ENCODE measurements at places on chromosomes 1 and 21.
A peak's percentile ranks its signal among the peaks of the same experiment; 100 is the strongest.

DNA sequence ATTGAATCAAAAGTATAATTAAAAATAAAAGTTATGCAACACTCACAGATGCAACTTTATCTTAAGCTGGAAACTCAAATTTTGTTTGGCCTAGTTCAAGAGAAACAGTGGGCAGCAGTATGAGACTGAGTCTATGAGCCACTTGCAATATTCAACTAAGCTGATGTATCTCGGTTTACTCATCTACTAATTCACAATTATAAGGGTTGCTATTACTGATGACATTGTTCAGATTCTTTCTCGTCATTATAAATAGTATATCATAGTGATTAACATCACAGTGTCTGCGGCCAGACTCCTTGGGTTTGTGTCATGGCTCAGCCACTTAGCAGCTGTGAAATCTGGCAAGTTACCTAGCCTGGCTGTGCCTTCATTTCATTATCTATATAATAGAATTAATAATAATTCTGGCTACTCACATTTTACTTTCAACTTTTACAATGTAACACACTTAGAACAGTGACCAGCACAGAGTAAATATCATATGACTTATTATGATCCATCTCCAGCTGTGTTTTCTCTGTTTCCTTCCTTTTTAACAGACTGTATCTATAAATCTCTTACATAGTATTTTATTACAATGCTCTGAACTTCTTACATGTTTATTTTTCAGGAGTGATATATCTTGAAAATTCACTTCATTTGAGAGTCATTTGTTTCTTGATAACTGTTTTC lies 194.3 kb upstream of the RGS18 start:
- DNase-seq: no peak

DNA sequence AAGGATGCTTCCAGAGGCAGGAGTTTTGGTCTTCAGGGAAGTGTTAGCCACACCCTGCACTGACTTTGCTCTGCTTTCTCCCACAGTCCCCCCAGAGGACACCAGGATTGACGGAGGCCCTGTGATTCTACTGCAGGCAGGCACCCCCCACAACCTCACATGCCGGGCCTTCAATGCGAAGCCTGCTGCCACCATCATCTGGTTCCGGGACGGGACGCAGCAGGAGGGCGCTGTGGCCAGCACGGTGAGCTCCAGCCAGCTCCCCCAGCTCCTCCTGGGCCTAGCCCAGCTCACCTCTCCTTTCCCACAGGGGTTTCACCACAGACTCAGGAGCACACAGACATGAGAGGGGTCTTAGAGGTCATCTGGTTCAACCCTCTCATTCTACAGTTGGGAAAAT lies 90.9 kb downstream of the KIRREL1 start:
- no peak for DNase-seq

DNA sequence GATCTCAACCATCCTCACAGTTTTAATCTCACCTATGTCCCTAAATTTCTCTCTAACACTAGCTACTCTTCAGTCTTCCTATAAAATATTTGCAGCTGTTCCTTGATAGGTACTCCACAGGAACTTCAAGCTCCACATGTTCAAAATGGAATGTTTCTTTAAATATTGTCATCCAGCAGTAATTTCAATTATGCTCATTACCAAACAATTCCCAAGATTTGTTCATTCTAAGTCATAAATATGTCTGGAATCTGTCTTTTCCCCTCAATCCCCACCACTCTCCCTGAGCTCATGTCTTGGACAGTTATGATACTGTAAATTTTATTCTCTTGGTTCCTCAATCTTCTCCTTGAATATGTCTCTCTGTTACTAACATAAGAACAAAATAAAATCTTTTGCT lies 214.4 kb downstream of the NRIP1 start:
- DNase-seq: no peak

DNA sequence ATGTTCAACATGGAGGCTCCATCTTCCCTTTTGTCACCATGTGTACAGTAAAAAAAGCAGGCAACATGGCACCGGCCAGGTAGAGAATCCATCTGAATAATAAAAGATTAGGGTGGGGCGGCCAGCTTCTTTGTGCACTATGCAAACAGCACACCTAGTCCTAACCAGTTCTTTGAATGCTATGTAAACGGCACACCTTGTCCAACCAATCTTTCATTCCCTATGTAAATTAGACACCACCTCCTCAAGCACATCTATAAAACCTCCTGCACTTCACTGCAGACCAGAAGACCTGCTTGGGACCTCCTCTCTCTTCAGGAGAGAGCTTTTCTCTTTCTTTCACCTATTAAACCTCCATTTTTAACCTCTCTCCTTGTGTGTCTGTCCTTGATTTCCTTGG lies 28.2 kb downstream of the TFB2M start:
- DNase-seq: no peak

GRCh38 chr1:211382182-211382713 lies 55.6 kb downstream of the TRAF5 start:
- no peak for DNase-seq

GRCh38 chr21:28871388-28872010 lies 121.2 kb downstream of the LTN1 start:
- DNase-seq: no peak

DNA sequence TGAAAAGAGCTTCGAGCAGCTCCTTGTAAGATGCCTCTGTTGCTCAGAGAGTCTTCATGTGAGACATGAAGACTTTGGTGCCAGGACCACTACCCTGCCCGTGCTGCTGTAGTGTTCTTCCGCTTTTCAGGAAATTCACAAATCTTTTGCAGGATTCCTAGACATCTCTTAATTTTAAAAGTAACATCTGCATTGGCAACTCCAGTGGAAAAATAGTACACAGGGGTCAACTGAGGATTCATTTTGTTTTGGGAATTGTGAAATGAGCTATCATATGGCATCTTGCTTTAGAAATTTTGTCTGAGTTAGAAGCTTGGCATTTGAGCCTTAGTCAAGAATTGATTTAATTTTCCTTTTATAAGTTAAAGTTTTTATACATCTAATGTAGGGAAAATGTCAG lies 7.2 kb downstream of the PRDM2 start:
- no peak for DNase-seq

- DNase-seq: no peak
Observed at GRCh38 chr1:236151739-236152424, 9.5 kb downstream of the GPR137B start.

DNA sequence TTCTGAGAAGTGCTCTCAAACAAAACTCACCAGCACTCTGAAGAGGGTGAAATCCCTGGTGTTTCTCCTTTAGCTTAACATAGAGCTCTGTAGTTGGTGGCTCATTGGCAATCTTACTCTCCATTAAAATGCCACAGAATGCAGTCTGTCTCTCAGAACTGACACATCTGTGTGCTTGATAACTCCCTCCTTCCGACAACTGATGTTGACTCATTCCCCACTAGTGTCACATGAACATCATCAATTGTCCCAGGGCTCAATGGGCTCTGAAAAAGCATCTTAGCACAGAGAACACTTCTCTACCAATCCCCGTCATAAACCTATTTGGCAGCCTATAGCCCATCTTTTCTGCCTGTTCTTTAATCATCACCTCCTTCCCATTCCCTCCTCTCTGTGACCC lies 133.2 kb upstream of the ZC3H11B start:
- DNase-seq: no peak

- DNase-seq: no peak
Observed at GRCh38 chr1:201783572-201783971, 45.4 kb upstream of the IPO9 start.

GRCh38 chr1:220800262-220800661 lies 13.5 kb downstream of the MTARC1 start:
- DNase-seq: no peak

DNA sequence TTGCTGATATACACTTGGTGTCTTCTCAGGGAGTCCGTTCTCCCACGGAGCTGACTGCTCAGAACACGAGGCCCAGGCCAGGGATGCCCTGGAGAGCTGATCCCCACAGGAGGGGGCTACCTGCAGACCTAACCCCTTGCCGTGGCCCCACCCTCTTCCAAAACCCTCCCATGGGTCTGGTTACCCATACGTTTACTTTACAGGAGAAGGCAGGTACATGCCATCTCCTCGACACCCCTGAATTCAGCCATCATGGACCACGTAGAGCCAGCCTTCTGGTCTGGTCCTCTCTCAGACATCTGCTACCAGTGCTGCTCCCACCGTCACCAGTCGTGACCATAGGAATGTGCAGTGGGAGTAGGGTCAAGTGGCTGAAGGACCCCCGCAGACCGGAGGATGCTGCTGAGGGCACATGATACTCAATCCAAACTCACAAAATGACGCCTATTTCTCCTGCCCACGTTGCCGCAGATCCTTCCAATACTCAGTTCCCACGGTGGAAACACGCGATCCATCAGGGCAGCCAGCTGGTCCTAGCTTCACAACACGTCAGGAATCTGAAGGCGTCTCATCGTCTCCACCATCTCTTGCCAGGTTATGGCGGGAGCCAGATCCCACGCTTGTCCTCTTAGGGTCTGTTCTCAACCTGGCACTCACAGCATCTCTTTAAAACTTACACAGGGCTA lies 26.7 kb downstream of the PGBD5 start:
- DNase-seq: no peak

GRCh38 chr1:214122110-214122509 lies 134.3 kb downstream of the PROX1 start:
- no peak for DNase-seq

DNA sequence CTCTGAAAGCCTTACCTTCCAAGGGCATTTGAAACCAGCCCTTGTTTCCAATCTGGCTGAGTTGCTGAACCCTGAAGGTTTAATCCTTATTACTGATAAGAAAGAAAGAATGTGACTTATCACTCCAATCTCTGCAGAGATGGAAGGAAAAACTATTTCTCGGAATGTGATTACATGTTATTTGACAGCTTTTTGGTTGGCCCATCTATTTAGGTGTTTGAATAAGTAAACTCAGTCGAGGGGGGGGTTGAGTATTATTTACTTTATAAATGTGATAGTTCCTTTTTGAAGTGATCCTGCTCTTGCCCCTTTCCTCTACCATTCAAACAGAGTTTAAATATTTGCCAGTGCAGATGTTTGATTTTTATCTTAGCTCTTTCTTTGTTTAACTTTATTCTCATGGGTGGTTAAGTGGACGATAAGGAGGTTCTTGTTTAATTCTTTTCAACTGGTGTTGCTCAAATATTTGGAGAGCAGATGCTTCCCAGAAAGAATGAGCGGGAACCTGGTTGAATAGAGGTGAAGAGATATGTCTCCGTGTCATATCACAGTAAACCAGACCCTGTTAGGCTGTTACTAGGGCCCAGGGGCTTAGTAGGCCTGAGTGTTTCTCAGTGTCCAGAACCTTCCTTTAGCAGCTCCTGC lies 126.1 kb downstream of the CACHD1 start:
- DNase-seq: no peak

GRCh38 chr1:192609110-192610079 lies 26.6 kb upstream of the RGS13 start:
- no peak for DNase-seq

GRCh38 chr1:6460301-6461050 lies 5.5 kb downstream of the TNFRSF25 start:
- no peak for DNase-seq

- no peak for DNase-seq
Observed at GRCh38 chr1:213883618-213884017, 104.2 kb upstream of the PROX1 start.

DNA sequence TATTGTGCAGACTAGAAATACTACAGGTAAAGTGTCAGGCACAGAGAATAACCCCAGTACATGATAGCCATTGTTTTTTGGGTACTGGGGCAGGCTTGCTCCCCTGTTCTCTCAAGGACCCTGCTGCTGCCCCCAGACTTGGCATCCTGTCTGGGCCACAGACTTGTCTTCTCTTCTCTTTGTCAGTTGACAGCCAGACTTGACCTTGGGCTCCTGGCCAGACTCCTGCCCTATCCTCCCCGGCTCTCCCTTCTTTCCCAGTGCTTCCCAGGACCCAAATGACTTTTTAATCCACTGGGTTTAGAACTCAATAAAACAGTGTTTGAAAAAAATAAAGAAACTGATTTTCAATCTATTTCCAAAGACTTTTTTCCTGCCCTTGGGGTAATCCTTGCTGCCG lies 43.2 kb downstream of the ZSCAN20 start:
- no peak for DNase-seq

GRCh38 chr1:156931211-156931952 lies 10.9 kb downstream of the LRRC71 start:
- no peak for DNase-seq

GRCh38 chr1:157403608-157404007 lies 148.7 kb downstream of the FCRL5 start:
- DNase-seq: no peak

DNA sequence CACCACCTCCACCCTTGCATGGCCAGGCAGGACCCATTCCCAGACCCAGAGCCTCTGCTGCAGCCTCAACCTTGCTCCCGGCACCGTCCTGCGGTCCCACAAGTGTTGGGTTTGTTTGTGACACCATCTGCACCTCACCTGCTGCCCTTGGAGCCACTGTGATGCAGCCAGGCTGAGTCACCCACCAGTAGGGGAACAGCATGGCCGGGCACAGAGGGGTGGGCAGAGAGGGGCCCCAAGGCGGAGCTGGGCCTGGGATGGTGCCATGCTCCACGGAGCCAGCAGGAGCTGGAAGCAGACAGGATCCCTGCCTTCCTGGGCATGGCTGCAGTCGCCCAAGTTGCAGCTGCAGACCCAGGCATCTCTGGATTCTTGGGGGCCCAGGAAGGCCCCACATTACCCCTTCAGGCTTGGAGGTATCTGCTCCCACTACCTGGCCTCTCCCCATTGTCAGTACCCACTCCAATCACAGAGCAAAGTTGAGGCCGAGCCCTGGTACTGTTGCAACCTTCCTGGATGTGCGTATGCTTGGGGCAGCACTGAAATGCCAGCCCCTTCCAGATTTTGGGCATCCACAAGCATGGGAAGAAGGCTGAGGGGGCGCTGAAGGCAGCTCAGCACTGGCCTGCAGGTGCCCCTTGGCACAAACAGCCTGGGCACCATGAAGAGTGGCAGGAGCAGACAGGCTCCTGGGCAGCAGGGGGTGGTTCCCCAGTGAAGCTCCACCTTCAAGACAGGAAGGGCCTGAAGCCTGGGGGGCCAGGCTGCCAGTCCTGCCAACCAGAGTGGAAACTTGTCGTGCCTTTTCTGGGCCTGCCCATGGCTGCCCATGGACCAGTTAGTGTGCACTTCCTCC lies 172.8 kb downstream of the MATN1 start:
- no peak for DNase-seq

DNA sequence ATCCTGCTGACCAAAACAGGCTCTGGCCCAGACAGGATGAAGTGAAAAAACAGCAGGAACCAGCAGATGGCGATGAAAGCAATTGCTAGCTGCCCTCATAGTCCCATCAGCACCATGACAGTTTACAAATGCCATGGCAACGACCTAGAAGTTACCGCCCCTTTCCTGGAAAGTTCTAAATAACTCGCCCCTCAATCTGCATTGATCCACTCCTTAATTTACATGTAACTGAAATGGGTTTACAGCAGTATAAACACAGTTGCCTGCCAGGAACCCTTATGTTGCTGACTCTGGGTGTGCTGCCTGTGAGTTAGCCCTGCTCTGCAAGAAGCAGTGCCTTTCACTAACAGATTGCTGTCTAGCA lies 65.5 kb upstream of the CR1L start:
- peak; percentile 44 for DNase-seq

DNA sequence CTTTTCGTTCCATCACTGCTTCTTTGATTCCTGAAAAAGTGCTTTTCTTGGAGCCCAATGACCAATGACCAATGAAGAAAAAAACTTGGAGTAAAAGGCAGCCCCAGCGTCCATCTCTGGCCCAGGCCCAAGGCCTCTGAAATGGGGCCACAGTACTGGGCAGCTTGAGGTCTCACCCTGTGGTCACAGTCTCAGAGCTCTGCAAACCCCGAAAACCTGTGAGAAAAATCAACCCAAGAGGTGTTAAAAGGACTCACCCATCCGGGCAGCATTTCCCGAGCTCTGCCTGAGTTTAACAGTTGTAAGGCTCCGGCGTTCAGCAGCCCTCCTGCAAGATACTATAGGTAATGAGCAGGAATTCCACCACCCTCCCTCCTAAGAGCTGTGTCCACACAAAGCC lies 2.1 kb upstream of the EFHD2 start:
- DNase-seq: no peak

All from amniotic stem cell (primary cell).